ENCODE measurements at places on chromosomes 2 and 18.

GRCh38 chr2:20629181-20629580, 21.7 kb downstream of the HS1BP3 start:
- no peak for DNase-seq

DNA sequence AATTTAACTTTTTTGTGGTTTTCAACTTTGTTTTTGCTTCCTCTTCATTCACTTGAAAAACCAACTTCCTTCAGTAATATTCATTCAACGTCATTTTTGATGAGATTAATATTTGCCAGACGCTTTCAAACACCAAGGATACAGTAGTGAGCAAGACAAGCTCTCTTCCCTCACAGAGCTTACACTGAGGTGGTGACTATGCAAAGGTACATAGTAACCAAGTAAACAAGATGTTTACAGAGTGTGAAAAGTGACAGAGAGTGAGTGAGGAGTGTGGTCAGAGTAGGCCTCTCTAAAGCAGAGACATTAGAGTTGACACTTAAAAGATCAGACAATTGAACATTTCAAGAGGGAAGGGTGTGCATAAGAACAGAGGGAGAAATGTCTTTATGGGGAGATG, 155.5 kb downstream of the TMEM247 start:
- DNase-seq = no peak

DNA sequence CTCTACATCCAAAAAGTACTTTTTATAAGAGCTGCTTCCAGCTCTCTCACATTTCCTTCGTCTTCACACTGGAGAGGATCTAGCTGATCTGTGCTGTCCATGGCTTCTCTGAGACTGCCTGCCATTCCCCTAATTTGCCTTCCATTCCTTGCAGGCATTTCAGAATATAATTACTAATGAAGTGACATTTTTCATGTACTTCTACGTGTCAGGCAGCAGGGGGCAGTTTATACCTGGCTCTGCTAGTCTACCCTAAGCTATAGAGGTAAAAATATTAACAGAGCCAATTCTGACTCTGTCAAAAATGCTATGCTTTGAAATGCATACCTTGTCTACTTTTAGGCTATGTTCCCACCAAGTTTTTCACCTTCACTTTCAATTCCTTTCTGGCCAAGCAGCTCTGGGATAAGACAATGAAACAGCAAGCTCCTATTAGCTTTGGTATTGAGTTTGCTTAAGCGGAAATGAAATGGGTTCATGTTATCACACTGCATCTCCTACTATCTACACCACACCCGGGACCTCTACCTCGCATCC, 81.9 kb downstream of the MEP1B start:
- no peak for DNase-seq

- DNase-seq = no peak
Observed at GRCh38 chr2:218618102-218618860, 10.6 kb downstream of the PLCD4 start.

DNA sequence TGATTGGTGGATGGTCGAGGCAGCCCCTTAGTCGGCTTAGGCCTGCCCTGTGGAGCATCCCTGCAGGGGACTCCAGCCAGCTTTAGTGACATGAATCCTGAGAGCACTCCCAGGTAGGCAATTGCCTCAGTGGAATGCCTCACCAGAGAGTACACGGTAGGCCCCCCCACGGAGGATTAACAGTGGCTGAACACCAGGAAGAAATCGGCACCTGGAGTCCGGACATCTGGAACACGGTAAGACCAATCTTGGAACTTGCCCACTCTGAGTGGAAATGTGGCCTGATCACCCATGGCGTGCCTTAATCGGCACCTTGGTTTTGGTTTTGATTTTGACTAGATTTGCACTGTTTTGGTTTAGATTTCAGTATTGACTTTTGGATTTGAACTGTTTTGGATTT, 326.2 kb upstream of the NCKAP5 start:
- DNase-seq = no peak

DNA sequence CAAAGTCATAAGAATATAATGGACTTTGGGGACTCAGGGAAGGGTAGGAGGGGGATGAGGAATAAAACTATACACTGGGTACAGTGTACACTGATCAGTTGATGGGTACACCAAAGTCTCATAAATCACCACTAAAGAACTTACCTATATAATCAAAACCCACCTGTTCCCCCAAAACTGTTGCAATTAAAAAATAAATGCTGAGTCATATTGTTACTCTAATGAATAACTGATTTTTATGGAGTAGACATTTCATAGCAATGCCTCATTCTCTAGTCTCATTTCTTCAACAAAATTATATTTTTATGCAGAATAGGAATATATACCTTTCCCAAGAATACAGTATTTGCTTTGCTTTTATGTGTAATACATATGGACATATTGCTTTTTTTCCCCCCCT, 181.2 kb downstream of the ST6GAL2 start:
- DNase-seq = no peak

GRCh38 chr2:181070836-181071200, 90.4 kb downstream of the UBE2E3 start:
- DNase-seq = no peak

GRCh38 chr2:241820625-241821384, 11.8 kb downstream of the NEU4 start:
- no peak for DNase-seq

DNA sequence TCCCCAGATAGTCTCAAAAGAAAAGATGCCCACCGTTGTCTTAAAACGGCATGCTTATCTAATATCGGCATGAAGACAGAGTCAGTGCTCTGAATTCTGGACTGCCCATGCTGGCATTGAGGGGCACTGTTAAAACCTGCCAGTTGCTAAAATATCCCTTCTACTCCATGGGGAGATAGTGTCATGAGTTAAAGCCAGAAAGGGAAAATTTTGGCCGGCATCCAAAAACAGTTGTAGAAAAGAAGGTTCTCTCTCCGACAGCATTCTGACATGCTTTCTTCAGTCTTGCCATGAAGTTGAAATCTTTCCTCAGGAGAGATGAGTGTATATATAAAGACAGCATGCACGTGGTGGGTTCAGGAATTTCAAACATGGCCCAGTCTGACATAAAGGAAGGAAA, 401.3 kb upstream of the PIK3C3 start:
- DNase-seq = no peak

DNA sequence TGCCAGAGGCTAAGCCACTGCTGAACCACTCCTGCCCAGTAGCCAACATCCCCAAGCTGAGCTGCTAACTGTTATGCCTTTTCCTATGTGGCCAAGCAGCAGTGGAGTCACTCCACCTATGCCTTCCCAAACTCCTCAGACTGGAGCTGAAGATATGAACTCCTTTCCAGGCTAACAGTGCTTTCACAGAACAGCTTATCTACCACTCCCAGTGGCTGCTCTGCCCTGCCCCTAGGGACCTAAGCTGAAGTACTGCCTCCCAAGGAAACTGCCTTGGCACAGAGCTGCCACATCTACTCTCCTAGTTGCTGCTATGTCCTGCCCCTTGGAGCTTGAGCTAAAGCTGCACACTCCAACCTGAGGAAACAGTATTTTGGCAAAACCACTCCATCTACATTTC, 275.9 kb downstream of the RBM43 start:
- DNase-seq = no peak

GRCh38 chr2:92073815-92074548, 2797.2 kb upstream of the TEKT4 start:
- DNase-seq = no peak

- DNase-seq = no peak
Observed at GRCh38 chr2:75787532-75788132, 76.9 kb upstream of the GCFC2 start.

GRCh38 chr2:186820303-186820702, 28.7 kb downstream of the ZSWIM2 start:
- DNase-seq = no peak

- no peak for DNase-seq
Observed at GRCh38 chr2:8447610-8448221, 234.1 kb upstream of the ID2 start.
